Stimulated activated CD8-positive, alpha-beta memory T cell treated with anti-CD3 and anti-CD28 coated beads, Interleukin-7, amount 100 ng/mL, for 4 hours (primary cell): ENCODE measurements at places on chromosomes 12 and 14.
A peak's percentile ranks its signal among the peaks of the same experiment; 100 is the strongest.

DNA sequence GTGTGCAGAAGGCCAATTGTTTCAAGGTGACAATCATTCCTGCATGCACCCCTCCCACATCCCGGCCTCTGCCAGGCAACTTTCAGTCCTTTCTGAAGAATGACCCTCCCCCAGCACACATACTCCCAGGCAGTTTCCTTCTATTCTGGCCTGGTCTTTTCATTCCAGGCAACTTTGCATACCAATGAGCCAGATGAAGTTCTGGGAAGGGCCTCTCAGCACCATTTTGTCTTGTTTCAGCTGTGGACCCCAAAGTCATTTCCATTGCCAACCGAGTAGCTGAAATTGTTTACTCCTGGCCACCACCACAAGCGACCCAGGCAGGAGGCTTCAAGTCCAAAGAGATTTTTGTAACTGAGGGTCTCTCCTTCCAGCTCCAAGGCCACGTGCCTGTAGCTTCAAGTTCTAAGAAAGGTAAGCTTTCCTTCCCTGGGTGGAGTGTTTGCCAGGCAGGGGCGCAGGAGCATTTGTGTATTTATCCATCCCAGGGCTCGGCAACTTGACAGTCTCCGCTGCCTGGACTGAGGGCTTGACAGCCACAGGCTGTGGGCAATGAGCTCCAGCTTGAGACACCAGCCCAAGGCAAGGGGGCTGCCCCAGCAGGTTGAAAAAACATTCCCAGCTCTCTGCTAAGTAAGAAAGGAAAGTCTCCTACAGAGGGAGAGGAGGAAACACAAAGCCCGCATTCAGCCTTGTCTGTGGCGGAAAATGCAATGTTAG is 16.4 kb downstream of the BCL2L14 start:
- DNase-seq = no peak

DNA sequence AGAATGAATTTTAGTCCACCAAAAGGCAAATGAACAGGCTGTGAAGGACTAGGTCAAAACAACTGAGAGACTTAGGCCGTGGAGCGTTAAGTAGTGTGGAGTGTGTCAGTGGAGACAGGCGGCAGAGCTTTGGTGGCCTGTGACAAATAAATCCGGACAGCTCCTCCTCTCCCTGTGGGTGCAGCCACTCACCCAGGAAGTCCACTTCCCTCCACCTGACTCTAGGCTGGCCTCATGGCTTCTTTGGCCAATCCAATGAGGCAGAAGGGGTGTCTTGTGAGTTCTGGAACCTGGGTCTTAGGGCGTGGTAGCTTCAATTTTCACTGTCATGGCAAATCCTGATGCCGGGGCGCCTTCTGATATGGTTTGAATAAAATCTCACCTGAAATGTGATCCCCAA is 180.9 kb upstream of the C14orf180 start:
- no peak for DNase-seq

DNA sequence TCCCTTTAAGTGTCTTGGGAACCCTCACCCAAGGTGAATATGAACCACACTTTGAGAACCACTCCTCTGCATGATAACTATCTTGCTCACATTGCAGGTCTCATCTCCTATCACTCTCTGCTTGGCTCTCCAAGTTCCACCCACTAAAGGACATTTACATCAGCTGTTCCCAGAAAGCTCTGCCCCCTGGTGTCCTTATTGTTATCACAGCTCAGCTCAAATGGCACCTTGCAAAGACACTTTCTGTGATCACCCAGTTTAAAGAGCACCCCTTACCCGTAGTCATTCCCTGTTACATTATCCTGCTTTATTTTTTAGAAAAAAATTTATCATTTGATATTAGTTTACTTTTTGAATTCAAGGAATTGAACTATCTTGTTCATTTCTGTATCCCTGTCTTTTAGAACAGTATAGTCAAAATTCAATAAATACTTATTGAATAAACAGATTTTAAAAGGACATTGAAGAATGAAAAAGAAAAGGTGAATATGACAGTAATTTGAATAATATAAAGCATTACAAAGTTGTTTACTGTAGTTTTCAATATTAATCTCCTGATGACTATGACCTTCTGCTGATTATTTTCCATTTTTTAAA is 20.5 kb upstream of the GUCY2C start:
- no peak for DNase-seq

- DNase-seq = no peak
Observed at GRCh38 chr12:103667125-103667524, 80.1 kb downstream of the STAB2 start.

DNA sequence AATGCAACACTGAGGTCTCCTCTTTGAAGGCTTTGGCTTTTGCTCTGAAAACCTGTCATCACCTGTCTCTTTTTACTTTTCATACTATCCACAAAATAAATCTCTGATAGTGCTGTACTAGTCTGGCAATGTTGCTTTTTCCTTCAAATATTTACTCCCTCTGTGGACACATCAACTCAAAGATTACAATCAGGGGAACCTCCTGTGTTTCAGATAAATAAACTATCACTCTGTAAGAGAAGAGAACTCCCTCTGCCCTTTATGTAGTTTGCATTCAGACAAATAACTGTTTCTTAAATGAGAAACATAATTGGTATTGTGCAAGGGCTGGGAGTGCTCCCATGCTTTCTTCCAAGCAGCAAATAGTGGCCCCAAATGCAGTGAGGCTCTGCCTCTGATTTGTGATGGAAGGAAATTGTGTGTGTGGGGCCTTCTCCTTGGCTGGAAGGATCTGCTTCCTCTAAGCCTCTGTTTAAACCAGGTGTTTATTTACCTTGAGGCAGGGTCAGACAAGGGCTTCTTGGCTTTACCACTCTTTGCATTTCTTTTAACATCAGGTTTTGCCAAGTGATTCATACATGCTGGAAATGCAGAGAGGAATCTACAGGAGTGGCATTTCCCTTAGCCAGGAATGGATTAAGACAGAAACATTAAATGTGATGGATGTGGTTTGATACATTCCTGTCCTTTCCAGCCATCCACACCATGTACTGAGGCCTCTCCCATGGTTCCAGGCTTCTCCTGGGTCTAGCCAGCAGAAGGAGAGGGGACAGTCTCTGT is 69.0 kb downstream of the AKAP6 start:
- no peak for DNase-seq

- no peak for DNase-seq
Observed at GRCh38 chr12:128047266-128048060, 219.5 kb upstream of the TMEM132C start.

GRCh38 chr12:115623764-115624334 is 653.6 kb downstream of the MED13L start:
- DNase-seq = no peak

- DNase-seq = no peak
Observed at GRCh38 chr14:56212521-56212920, 94.3 kb downstream of the PELI2 start.

- DNase-seq = no peak
Observed at GRCh38 chr12:44519931-44520330, 356.2 kb downstream of the NELL2 start.

DNA sequence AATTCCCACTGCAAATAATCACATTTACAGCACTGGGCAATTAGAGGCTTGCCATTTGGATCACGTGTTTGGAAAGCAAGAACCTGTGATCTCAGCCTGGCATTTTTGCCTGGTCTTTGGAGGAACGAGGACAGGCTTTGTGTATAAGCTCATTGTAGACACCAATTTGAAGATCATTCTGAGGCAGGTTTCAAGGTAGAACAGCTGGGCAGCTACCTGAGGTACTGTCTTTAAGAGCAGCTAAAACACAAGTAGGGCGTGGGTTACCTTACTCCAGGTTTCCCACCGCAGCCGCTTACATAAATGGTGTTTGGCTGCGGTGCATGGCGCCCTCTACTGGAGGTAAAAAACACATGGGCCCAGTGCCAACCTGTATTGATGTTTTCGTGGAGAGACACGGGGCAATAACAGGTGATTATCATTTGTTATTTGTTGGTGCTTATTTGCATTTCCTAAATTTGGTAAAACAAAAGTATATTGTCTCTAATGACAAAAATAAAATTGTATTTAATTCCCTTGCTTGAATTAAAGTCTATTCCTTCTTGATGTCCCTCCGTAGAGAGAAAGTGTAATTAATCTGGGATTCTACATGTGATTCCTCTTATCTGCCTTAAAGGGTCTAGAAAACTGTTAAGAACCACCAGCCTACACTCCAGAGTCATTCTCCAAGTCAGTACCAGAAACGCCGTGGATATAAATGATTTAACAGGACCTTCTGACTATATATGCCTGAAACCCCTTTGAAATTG is 69.7 kb downstream of the SVOP start:
- DNase-seq = peak; percentile 42

- DNase-seq = no peak
Observed at GRCh38 chr12:28537474-28537873, 347.2 kb downstream of the CCDC91 start.

- no peak for DNase-seq
Observed at GRCh38 chr12:91327889-91328288, 145.3 kb upstream of the DCN start.

DNA sequence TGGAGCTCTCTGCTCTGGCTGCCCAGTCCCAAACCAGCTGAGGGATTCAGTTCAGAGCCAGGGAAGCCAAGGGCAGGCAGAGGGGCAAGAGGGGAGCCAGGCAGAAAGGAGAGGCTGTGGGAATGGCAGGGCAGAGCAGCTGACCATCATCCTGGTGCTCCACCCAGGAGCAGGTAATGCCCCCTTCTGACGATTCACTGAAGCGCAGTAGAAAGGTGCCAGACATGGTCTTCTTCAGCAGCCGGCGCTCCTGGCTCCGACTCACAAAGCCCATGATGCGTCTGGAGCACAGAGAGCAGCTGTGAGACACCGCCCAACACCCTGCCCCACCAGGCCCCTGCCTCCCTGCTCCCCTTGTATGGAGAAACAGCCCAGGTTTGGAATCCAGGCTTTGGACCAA is 8.0 kb downstream of the IL23A start:
- DNase-seq = no peak

DNA sequence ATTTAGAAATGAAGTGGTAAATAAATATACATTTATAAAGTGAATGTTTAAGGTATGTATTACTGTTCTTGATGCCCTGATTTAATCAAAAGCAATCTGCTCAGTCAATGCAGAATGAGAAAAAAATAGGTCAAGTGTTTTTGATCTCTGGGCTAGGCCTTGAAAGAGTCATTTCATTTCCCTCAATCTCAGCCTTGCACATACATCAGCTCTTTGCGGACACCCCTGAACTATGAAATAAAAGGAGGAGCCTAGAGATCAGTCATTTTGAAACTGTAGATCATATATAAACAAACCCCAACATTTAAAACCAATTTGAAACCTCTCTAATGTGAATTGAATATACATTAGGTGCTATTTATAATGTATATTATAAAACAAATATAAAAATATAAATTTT is 42.5 kb downstream of the ATG2B start:
- no peak for DNase-seq

DNA sequence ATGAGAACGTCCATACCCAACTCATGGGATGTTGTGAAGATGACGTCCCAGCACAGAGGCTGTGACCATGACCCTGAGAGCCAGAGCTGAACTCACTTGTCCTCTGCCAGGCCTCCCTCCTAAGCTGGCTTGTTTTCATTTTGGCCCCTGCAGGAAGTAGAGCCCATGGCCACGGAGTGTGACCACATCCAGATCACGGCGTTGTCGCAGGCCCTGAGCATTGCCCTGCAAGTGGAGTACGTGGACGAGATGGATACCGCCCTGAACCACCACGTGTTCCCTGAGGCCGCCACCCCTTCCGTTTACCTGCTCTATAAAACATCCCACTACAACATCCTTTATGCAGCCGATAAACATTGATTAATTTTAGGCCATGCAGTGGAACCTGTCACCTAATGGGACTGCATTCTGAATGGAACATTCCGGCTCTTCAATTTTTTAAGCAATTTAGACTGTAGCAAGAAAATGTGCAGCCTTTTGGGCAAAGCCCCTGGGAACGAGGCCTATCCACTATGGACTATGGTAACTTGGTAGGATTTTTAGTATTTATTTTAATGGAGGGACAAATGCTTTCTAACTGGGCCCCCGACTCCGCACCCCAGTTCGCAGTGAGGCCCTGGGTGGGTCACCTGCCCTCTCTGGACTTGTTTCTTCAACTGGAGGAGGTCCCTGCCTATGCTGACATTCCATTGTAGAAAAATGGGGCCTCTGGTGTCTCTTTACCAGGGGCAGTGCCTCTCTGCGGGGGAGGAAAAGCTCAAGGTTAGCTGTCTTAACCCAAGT is 19.6 kb downstream of the OTUB2 start:
- no peak for DNase-seq

DNA sequence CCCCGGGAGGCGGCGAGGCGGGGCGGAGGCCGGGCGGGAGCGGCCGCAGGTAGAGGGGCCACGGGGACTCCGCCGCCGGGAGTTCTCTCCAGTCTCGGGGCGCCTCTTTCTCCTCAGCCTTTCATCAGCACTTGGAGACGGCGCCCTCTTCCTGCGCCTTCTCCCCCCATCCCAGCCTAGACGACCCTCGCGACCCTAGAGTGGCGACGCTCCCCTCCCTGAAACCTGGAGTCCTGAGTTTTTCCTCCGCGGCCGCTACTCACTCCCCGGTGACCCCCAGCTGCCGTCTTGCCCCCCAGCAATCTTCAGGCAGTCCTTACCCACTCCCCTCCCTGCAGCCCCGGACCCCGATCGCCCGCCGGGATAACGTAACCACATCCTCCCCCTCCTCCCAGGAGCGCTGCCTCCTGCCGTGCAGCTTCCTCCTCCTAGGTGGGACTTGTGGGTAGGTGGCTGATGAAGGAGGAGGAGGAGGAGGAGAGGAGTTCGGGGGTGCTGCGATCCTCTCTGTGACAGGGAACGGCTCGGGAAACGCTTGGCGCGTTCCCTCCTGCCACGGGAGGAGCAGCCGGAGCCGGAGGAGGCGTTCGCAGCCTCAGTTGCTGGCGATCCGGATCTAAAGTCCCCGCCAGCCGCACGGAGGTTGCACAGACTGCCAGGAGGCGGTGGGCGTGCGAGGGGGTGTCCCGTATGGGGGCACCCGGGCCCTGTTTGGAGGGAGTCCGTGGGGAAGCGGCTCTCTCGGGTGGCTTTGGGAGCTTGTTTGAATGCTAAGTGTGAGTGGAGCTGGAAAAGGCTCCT is 891 bp downstream of the PLEKHA5 start:
- no peak for DNase-seq

GRCh38 chr12:87290505-87290904 is 738.7 kb downstream of the C12orf50 start:
- no peak for DNase-seq

DNA sequence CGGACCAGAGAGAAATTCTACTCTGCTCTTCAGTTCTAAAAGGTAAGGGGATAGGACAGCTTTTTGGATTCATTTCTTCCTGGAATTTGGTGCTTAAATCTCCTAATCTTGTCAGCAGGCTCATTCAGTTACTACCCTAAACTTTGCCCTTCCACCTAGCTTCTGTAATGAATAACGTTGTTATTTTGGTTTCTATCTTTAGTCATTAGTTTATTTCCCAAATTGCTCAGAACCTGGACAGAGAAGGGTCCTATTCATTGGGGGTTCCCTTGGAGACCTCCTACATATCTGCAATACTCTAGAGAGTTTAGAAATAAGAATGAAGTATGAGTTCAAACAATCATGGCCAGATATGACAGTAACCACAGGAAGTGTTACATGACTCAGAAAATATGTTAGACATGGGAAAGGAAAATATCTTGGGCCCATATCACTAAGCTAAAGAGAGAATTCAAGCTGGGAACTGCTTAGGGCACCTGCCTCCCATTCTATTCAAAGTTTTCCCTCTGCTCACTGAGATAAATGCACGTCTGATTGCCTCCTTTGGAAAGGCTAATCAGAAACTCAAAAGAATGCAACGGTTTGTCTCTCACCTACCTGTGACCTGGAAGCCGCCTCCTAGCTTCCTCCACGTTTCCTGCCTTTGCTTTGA is 87.9 kb downstream of the GAS2L3 start:
- no peak for DNase-seq
